ENCODE measurements at places on chromosomes 4 and X. TPM values are rescaled to one million over a fixed set of nuclear protein-coding genes. Genes with fewer than 3 reads are reported as not detected.

Gene FDCSP
- total RNA-seq, result not detected

Gene CACNA1F
- total RNA-seq, result 1.0 TPM

Gene KLHL4
- 40.8 TPM for total RNA-seq

Gene CTAG1A
- not detected for total RNA-seq

Gene APLN
- not detected for total RNA-seq

Gene AKAP14
- 0.29 TPM for total RNA-seq

Gene XAGE5
- total RNA-seq, result not detected

Gene ACTRT1
- not detected for total RNA-seq

DNA sequence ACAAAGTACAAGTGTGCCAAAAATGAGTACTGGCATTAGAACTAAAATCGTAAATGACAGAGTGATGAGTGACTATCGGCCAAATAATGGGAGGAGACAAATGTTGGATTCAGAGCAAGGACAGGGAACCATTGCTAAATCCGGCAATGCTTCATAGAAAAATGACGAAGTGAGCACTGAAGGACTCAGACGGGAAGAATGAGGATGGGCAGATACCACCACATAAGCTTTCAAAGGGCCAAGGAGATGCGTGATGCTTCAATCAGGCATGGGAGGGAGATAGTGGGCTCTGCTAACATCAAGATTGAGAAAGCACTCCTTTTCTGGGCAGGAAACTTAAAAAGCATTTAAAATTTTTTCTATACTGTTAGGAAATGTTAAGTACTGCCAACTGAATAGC lies 21.6 kb downstream of the RBBP7 start:
- DNase-seq, result no peak

DNA sequence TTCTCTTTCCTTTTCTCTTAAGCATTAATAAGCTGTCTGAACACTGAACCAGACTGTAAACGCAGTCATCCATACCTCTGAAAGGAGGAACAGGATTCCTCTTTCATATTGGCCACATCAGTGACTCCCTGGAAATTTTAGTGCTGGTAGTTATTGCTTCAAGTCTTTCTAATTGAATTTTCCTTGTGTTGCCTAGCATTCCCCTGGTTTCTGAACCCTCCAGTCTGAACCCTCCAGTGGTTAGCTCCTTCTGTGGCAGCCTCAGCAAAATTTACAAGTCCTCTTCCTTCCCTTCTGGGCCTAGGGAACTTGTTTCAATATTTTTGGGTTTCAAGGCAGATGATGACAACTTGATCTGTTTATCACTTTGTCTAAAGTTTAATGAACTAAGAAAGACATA lies 7.9 kb downstream of the SPARCL1 start:
- DNase-seq, result no peak

DNA sequence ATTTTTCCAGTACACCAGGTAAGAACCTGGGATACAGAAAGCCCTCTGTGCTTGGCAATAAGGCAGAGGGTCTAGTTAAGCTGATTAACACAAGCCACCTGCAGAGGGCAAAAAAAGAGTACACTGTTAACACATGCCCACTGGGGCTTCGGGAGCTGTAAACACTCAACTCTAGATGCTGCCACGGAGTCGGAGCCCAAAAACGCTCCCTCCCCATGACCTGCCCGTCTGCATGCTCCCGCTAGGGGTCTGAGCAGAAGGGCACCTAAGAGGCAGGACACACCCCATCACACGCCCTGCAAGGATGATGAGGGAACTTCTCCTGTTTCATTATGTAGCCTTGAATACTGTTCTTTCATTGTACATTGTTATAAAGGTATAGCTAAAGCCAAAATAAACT lies 715.6 kb upstream of the AADAT start:
- DNase-seq, result peak; percentile 47

GRCh38 chr4:185597532-185598188 lies 62.4 kb upstream of the PDLIM3 start:
- DNase-seq, result peak; percentile 87

- DNase-seq, result no peak
Measured at GRCh38 chr4:150173982-150174398, 95.7 kb downstream of the DCLK2 start.

- DNase-seq, result no peak
Measured at GRCh38 chr4:77917075-77917474, 54.4 kb downstream of the MRPL1 start.
